Activated T-cell treated with anti-CD3 and anti-CD28 coated beads, Interleukin-2, amount 50 U/mL, for 72 hours (primary cell): ENCODE measurements at places on chromosomes 12 and 14.

DNA sequence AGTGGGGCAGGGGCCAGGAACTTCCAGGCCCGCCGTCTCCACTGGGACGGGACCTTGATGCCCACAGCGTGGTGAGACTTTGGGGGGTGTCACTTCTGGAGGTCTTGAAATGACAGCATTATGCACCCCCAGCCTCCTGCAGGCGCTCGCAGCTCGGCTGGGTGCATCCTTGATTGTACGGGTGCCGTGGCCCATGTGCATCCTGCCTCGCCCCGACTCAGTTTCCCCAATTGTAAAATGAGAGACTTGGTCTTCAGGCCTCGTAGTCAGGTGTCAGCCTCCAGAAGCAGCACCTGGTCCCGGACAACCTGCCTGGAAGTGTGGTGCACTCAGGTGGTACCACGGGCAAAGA, 8.9 kb upstream of the PUS1 start:
- no peak for DNase-seq

GRCh38 chr12:96321941-96322340, 78.3 kb downstream of the CDK17 start:
- DNase-seq: no peak

DNA sequence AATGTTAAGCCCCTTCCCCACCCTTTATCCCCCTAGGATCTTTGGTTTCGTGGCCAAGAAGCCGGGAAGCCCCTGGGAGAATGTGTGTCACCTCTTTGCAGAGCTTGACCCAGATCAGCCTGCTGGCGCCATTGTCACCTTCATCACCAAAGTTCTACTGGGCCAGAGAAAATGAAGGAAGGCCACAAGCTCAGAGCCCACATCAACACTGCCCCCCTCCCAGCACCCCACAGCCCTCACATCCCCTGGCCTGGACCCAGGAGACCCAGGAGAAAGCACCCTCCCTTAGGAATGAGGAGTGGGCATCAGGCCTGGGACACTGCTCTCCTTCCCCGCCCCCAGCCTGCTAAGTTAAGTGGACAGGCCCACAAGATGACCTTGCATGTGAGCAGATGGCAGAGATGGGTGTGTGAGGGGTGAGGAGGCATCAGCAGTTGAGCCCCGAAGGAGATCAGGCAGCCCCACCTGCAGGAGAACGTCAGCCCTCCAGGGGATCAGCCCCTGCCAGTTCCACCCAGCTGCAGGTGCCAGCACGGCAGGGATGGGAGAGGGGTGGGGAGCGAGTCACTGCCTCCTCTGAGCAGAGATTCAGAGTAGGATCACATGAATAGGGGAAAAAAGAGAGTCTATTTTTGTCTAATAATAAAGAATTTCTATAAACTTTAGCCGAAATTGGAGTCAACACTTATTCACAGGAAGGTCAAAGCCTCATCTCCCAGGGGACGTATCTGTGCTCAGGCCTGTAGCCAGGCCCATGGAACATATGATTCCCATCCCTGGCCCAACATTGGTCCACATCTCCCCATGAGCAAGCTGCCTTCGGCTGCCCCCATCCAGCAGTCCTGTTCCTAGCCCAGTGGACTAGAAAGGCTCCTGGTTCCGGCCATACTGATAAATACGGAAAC, 14.1 kb downstream of the TNS2 start:
- no peak for DNase-seq

DNA sequence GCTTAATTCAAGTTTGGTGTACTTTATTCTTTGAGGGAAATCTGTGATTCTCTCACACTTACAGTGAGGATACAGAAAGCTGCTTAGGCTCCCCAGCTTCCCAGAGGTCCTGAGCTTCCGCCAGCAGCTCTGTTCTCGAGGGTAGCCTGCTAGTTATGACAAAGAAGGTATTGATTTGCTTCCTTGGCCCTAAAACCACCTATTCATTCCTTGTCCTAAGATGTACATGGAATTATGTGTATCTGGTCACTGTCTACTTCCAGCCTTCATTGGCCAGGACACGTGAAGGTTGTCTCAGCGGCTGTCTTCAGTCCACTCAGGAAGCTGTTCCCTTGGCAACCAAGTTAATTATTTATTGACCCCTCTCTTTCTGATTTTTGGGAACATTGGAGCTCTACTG, 55.7 kb downstream of the GALNT8 start:
- no peak for DNase-seq

- no peak for DNase-seq
These were observed 14.8 kb upstream of the BCL11B start for GRCh38 chr14:99286761-99287160.

DNA sequence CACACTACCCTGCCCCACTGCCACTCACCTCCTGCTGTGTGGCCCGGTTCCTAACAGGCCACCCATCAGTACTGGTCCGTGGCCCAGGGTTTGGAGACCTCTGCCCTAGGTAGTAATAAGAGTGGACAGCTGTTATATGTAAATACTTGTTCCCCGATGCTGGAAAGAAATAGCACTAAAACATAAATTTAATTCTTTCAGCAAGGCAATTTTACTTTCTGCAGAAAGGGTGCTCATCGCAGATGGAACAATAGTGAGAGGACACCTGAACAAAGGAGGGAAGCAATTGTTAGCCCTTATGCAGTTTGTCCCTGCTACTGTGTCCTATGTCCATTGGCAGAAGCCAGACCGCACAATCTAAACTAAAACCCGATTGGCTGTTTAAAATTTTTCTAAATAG, 5.9 kb upstream of the CYP46A1 start:
- no peak for DNase-seq

DNA sequence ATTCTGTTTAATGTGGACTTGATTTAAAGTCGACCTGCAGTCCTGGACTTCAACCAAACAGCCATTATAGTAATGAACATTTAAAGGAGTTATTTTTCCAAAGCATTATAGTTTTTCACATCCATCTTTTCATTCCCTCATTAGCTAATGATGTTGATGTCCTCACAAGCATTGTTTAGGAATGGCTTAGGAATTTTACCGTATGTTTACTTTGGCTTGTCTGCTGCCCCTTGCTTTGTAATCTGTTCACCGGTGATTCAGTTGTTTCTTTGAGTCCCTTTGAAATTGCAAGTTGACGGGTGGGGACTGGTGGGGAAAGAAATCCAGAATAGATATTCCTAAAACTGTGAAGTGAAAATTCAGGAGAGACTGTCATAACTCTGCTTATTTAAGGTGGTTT, 25.4 kb downstream of the PRKCH start:
- no peak for DNase-seq

GRCh38 chr12:112810235-112810917, 18.8 kb downstream of the RPH3A start:
- DNase-seq: no peak

- no peak for DNase-seq
These were observed 920.5 kb downstream of the NRXN3 start for GRCh38 chr14:79090641-79091180.

GRCh38 chr14:81235096-81235495, 14.3 kb upstream of the GTF2A1 start:
- DNase-seq: no peak

- DNase-seq: no peak
These were observed 69.5 kb upstream of the DICER1 start for GRCh38 chr14:95226801-95227200.

DNA sequence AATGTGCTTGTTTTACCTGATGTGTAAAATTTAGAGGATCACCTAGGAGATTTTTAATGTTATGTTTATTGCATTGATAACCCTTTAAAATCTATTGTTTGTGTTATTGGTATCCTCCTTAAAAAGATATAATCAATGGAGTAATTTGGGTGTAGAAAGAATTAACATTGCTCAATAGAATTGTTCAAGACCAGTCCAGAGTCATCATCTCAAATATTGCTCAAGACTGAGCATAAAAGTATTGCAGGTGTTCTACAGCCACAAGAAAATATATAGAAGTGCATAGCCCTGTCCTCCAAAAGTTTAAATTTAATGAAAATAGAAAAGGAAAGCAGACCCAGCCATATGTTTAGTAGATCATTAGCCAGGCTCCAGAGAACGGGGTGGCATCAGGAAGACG, 102.5 kb upstream of the ARID2 start:
- DNase-seq: no peak

- DNase-seq: no peak
These were observed 194.2 kb upstream of the ABCD2 start for GRCh38 chr12:39813776-39814175.

DNA sequence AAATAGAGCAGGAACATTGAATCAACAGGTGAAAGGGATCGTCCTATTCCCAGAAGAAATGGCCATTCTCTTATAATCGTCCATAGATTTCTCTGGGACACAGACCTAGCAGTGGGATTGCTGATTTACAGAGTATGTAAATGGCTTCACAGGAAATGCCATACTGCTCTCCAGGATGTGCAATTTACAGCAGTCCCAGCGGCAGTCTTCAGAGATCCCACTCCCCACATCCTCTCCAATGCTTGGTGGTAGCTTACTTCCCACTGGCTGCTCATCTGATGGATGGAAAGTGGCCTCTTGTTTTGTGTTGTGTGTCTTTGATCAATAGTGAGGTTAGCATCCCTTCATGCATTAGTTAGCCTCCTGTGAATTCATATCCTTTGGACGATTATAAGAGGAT, 58.1 kb upstream of the PRMT8 start:
- no peak for DNase-seq

GRCh38 chr12:47870175-47870781, 34.5 kb downstream of the VDR start:
- no peak for DNase-seq

DNA sequence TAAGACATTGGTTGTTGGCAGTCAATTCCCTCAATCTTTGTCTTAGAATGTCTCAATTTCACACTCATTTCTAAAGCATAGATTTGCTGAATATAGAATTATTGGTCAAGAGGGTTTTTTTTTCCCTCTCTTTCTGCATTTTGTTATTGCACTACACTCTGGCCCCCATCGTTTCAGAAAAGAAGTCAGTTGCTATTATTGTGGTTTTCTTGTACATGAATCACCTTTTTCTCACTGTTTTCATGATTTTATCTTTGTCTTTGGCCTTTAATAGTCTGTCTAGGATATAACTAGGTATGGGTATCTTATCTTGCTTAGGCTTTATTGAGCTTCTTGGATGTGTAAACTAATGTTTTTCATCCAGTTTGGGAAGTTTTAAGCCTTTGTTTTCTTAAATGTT, 194.3 kb upstream of the DAAM1 start:
- no peak for DNase-seq

- peak; percentile 71 for DNase-seq
These were observed 34.8 kb upstream of the TESC start for GRCh38 chr12:117134059-117134458.

DNA sequence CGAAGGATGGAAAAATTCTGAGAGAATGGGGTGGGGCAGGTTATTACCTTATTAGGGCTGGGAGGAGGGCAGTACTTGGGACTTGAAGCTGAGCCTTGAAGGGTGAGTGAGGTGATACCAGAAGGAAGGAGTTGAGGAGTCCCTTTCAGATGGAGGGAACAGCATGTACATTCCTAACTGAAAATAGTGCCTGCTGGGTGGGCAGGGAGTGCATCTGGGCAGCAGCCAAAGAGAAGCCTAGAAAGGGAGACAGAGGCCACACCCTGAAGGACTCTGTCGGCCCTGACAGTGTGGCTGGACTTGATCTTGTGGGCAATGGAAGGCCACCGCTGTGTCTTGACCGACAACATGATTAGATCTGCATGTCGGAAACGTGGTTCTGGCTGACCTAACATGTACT, 147.6 kb downstream of the NDUFA12 start:
- no peak for DNase-seq

- DNase-seq: no peak
These were observed 980.5 kb downstream of the FLRT2 start for GRCh38 chr14:86510491-86510890.

GRCh38 chr12:110762891-110763290, 20.2 kb upstream of the PPP1CC start:
- DNase-seq: no peak

GRCh38 chr12:44640427-44641190, 235.5 kb downstream of the NELL2 start:
- DNase-seq: no peak

DNA sequence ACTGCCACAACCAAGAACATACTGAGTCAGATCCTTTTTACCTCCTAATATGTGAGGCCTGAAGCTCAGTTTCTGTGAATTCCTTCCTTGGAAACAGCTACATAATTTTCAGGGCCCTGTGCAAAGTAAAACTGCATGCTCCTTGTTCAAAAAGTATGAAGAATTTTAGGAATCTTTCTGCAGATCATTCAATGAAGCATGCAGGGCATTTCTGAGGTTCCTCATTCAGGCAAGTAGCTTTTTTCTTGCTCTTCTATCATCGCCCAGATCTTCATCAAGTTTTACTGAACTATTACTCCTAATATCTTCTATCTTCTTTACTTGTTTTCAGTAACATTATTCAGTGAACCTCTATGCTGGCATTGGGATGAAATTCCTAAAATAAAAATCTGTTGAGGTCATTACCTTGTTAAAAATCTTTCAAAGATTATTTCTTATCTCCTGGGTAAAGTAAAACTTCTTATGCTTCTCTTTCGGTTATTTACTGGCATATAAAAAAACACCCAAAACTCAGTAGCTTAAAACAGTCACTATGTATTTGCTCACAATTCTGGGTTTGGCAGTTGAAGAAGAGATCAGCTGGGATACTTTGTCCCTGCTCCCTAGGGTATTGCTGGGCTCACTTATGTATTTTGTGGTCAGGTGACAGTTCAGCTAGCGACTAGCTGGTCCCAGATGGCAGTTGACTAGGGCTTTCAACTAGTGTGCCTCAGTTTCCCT, 42.6 kb upstream of the KRR1 start:
- no peak for DNase-seq

- DNase-seq: no peak
These were observed 733 bp upstream of the PPFIBP1 start for GRCh38 chr12:27523305-27523641.

DNA sequence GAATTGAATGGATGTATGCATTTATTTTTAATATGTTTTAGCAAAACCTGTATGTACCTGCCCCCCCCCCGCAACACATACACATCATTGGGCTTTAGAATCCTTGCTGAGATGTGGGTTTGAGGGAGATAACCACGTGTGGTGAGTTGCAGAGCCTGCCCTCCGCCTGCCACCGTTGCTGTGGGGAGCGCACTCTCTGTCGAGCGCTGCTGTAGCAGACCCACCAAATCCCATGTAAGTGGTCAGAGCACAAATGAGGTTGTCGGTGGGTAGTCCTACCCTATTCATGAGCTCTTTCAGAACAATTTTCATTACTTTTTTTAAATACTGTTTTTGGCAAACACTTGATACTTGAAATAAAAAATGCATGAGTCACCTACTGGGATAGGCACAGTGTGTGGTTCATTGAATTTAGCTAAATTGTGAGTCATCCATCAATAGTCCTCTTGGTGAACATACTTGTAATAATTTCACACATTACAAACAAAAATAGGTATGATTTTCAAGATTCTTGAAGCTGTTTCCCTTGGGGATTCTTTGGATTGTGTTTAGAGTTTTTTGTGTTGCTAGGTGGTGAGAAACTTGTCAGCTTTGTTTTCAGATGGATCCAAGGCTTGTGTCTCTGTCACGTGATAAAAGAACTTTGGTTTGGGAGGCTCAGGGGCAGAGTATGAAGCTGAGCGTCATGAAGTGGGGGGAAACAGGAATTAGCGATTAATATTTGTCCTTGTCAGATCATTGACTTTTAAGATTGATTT, 107.6 kb downstream of the PTCSC3 start:
- DNase-seq: no peak

DNA sequence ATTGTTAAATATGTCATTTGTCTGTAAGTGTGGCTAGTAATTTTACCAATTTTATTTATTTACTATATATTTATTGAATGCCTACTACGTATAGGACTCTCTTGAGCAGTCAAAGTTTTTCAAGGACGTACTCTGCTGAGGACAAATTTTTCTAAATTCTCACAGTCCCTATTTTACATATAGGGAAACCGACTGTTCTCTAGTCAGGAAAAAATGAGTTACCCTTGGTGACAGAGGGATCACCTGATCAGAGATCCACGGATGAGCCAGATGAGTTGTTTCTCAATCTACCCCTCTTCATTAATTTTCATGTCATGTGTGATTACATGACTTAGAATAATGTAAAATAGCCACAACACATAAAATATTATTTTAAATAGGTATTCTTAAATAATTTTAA, 96.2 kb upstream of the SLC38A2 start:
- DNase-seq: no peak
